GM23248 (cell line): ENCODE measurements at places on chromosomes 7 and 10. TPM values are rescaled to one million over a fixed set of nuclear protein-coding genes. Genes with fewer than 3 reads are reported as not detected.

DNA sequence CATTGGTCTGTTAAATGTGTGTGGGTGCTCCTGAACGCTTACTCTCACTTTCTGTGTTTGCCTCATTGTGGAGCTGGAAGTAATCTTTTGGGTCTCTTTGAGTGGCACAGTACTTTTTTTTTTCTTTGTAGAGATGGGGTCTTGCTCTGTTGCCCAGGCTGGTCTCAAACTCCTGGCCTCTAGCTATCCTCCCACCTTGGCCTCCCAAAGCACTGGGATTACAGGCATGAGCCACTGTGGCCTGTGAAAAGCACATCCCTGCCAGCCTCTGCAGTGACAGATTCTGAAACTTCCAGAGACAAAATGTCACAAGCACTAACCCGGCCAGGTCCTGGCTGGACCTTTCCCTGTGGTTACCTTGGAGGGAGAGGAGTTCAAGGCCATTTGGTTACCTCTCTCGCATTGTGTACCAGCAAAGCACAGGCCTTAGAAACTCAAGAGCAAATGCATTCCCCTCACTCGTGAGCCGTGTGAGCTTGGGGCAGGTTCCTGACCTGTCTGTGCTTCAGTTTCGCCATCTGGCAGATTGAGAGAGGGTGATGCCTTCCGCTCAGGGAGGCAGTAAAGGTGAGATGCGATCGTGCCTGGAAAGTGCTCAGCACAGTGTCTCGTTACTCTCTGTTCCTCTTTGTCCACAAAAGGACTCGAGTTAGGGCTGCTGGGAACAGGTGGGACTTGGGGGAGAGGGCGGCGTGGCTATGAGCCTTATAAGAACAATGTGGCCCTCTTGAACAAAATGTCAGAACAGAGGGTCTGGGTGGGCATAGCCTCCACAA is 72.6 kb upstream of the SEPHS1 start:
- H3K4me1 ChIP-seq, result no peaks in the 10 kb centered on the region
- no peaks in the 10 kb centered on the region; the same call in 1 of the 2 replicates for H3K27me3 ChIP-seq
- H3K36me3 ChIP-seq, result no peaks in the 10 kb centered on the region
- H3K4me3 ChIP-seq, result no peak overlapping the region

DNA sequence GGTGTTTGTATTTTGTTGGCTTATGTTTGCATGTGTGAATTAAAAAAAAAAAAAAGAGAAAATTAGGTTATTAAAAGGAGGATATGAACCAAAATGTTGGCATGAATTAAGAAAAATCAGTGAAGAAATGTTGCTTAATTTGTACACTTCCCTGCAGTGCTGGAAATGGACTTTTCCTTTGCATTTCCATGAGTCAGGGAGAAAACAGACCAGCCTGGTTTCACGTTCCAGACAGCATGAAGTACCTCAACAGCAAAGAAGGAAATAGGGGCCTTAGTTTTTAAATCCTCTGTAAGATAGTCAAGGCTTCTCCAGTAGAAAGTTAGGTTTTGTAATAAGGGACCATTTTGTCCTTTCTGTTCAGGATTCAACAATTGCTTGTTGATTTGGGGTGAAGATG is 159.7 kb downstream of the CELF2 start:
- no peaks in the 10 kb centered on the region for H3K4me1 ChIP-seq
- H3K36me3 ChIP-seq, result no peaks in the 10 kb centered on the region
- DNase-seq, result no peak
- H3K4me3 ChIP-seq, result no peak overlapping the region

- DNase-seq, result peak; percentile 72
- H3K27me3 ChIP-seq, result no peaks in the 10 kb centered on the region
- no peaks in the 10 kb centered on the region for H3K36me3 ChIP-seq
- no peak overlapping the region for H3K27ac ChIP-seq
- H3K4me1 ChIP-seq, result peaks cover 17% of the 10 kb centered on the region
- H3K4me3 ChIP-seq, result no peak overlapping the region
Observed at GRCh38 chr7:82044497-82045080, 274.7 kb upstream of the HGF start.

- H3K27me3 ChIP-seq, result no peaks in the 10 kb centered on the region
- H3K36me3 ChIP-seq, result no peaks in the 10 kb centered on the region
- DNase-seq, result no peak
- H3K4me3 ChIP-seq, result no peak overlapping the region
- H3K4me1 ChIP-seq, result no peaks in the 10 kb centered on the region
Observed at GRCh38 chr10:125788156-125789034, 12.8 kb upstream of the MMP21 start.

GRCh38 chr10:131638880-131639278 is 261.9 kb upstream of the PPP2R2D start:
- no peak overlapping the region for H3K27ac ChIP-seq
- H3K4me3 ChIP-seq, result no peak overlapping the region
- no peak for DNase-seq

- H3K4me1 ChIP-seq, result peaks cover 15% of the 10 kb centered on the region
- no peaks in the 10 kb centered on the region for H3K36me3 ChIP-seq
- DNase-seq, result no peak
- no peak overlapping the region for H3K4me3 ChIP-seq
- H3K27me3 ChIP-seq, result no peaks in the 10 kb centered on the region
Observed at GRCh38 chr7:94133460-94133859, 129.3 kb upstream of the BET1 start.

DNA sequence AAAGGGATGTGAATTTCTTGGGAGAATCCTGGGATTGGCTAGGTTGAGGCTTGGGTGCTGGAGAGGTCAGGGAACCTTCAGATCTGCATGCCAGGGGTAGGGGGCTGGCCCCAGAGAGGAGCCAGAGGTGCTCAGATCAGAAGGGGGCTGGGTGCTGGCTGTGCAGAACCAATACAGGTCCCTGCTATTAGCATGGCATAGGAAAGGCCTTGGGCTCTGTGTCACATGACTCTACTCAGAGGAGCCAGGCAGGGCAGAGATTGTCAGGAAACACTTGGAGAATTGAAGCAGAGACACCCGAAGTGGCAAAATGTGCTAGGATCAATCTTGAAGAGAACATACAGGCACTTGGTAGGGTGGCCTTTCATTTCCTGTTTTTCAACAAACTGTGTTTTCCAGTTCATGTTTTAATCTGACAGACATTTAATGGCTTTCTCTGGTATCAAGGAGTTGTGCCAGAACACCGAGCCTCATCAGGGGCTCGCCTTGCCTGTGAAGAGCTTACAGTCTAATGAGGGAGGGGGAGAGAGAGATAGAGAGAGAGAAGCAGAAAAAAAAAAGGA is 498.9 kb downstream of the RPS24 start:
- H3K4me1 ChIP-seq, result no peaks in the 10 kb centered on the region
- DNase-seq, result no peak
- no peak overlapping the region for H3K27ac ChIP-seq
- no peaks in the 10 kb centered on the region for H3K36me3 ChIP-seq
- H3K4me3 ChIP-seq, result no peak overlapping the region
- no peaks in the 10 kb centered on the region for H3K27me3 ChIP-seq

DNA sequence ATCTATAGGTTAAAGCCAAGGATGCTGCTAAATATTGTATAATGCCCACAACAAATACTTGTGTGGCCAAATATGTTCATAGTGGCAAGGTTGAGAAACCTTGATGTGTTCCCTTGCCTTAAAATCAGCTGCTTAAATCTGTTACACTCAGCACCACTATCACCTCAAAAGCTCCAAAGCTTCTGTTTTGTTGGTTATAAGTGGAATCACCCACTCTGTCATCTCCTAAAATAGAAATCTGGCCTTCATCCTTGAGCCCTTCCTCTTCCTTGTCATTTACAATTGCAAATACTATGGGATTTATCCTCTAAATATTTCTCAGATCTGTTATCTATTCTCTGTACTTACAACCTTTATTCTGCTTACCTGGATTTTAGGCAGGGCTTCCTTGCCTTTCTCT is 61.4 kb downstream of the CPED1 start:
- H3K27ac ChIP-seq, result no peak overlapping the region
- H3K27me3 ChIP-seq, result no peaks in the 10 kb centered on the region
- peaks cover 10% of the 10 kb centered on the region; the same call in 1 of the 2 replicates for H3K4me1 ChIP-seq
- no peak overlapping the region for H3K4me3 ChIP-seq

GRCh38 chr7:74006032-74006431 is 21.9 kb upstream of the ELN start:
- no peaks in the 10 kb centered on the region for H3K4me1 ChIP-seq
- no peak overlapping the region for H3K27ac ChIP-seq
- H3K27me3 ChIP-seq, result no peaks in the 10 kb centered on the region
- H3K36me3 ChIP-seq, result no peaks in the 10 kb centered on the region

DNA sequence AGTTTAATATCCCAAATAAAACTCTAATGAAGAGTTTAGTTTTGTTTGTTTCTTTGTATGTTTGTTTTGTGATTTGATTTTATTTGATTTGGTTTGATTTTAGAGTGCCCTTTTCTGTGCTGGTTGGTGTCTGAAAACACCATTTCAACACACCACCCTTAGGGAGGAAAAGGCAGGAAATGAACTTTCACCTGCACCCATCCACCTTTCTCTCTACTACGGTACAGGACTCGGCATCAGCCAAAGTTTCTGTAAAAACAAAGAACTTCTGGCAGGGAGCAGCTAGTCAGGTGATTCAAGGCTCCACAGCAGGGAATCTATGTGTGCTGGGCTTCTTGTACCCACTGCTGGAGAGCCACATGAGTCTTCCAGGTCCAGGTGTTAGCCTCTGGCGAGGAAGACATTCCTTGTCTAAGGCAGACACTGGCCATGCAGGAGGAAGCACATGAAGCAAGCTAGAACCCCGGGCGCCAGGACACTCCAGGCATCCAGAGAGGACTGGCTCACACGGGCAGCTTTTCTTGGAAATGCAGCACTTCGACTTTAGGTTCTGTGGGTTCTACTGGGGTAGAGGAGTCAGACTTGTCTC is 22.1 kb upstream of the STK17A start:
- no peaks in the 10 kb centered on the region for H3K36me3 ChIP-seq
- H3K27me3 ChIP-seq, result no peaks in the 10 kb centered on the region
- H3K4me1 ChIP-seq, result 0 out of 2 replicates have a peak, but pooled peaks cover 3% of the 10 kb centered on the region

DNA sequence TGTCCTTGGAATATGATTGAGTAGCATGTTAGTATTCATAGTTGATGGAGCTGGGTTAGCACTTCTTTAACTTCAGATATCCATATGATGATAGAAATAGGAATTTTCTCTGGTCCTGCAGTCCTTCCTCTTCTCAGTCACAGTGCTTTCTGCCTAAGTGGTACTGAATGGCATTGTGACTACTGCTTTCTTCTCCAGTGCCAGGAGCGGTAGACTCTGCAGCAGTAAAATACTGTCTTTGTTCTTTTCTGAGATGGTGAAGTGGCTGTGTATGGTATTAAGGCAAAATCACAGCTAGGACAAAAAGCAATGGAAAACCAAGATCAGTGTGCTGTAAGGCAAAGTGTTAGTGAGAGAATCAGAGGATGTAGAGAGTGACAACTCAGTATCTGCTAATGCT is 46.6 kb downstream of the C1GALT1 start:
- H3K4me1 ChIP-seq, result peaks cover 16% of the 10 kb centered on the region
- peak overlapping the region; percentile 16; the same call in 1 of the 2 replicates for H3K4me3 ChIP-seq
- H3K27ac ChIP-seq, result peak overlapping the region; percentile 58
- no peaks in the 10 kb centered on the region for H3K27me3 ChIP-seq
- no peaks in the 10 kb centered on the region for H3K36me3 ChIP-seq

DNA sequence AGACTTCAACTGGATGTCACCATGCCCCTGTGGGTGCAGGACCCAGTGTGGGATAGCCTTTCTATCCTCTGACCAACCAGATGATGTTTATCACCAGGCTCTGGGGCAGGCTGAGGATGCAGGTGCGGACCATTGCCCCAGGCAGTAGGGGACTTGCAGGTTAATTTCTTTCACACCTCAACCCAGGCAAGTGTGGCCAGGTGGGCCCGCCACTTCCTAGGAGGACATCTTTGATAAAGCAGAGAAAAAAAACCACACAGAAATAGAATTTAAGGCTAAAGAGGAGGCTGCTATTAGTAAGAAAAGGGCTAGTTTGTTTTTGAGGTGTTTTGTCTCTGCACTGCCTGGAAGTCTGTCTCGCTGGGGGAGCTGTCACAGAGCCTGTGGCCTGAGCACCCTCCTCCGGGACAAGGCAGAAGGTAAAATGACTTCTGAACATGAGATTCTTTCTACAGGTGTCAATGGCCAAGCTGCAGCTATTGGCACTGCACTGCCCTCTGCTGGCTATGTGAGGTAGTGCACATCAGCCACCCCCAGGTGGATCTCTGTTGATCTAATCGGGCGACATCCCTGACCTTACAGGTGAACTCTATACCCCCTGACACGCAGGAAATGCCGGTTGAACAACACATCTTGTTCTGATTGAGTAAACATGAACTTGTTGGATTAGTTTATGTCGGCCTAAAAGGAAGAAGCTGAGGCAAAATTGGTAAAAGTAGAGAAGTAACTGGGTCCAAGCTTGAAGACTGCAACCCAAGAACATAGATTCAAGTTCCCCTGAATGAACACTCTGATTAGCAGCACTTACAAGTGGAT is 21.0 kb downstream of the UPP1 start:
- no peaks in the 10 kb centered on the region for H3K27me3 ChIP-seq
- no peak overlapping the region for H3K4me3 ChIP-seq
- peaks cover 13% of the 10 kb centered on the region for H3K4me1 ChIP-seq
- H3K36me3 ChIP-seq, result peaks cover 8% of the 10 kb centered on the region; the same call in 1 of the 2 replicates
- no peak overlapping the region for H3K27ac ChIP-seq

The INSYN2A gene
- 0.43 and 0.51 TPM in 2 replicates for total RNA-seq

The NPFFR1 gene
- not detected in 2 replicates for total RNA-seq

The OR9A2 gene
- not detected in 2 replicates for total RNA-seq

The PSD gene
- 1.0 and 11.3 TPM in 2 replicates for total RNA-seq
